ENCODE measurements at places on chromosomes 1 and 21.

GRCh38 chr1:86477682-86478081 lies 9.0 kb downstream of the CLCA1 start:
- no peak for DNase-seq

GRCh38 chr1:100624886-100625610 lies 87.1 kb downstream of the GPR88 start:
- DNase-seq, result no peak

- no peak for DNase-seq
Measured at GRCh38 chr1:63847308-63847910, 73.6 kb downstream of the ROR1 start.

- no peak for DNase-seq
Measured at GRCh38 chr1:115702959-115703358, 61.2 kb downstream of the VANGL1 start.

- no peak for DNase-seq
Measured at GRCh38 chr1:224662870-224663269, 46.8 kb downstream of the CNIH3 start.

DNA sequence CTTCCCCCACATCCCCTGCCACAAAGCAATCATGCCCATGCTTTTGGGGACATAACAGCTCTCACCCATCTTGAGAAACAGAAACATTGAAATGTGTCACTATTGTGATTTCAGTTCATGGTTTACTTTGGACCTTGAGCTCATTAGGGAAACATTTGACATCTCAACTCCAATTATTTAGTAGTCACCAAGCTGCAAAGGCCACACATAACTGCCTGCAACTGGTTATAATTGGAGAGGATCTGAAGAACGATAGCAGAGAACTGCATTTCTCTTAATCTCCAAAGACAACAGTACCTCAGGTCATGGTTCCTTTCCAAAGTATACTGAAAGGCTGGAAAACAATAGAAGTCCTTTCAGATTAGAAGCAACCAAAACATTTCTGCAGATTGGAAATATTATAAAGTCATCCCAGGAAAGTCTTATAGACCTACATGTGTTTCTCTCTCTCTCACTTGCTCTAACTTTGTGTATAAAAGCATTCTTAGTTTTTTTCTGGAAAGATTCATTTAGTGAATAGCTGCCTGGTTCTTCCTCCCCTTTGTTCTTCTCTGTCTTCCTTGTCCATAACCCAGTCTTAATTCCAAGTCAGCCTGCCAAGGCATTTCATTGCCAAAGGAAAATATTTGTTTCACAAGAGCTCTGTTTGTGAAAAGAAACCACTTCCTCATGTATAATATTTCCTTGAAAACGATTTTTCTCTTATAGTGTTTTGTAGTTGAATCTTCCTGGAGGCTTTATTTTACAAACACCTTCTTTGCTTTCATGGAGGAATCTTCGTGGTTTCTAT lies 426.8 kb downstream of the ADGRL2 start:
- peak; percentile 8 for DNase-seq

GRCh38 chr1:202184750-202185460 lies 8.7 kb upstream of the LGR6 start:
- peak; percentile 76 for DNase-seq

GRCh38 chr1:238457610-238458009 lies 566.9 kb upstream of the ZP4 start:
- DNase-seq, result no peak

GRCh38 chr1:168726281-168726680 lies 2.7 kb downstream of the DPT start:
- DNase-seq, result no peak

- DNase-seq, result no peak
Measured at GRCh38 chr1:91765880-91766443, 120.0 kb downstream of the TGFBR3 start.

- no peak for DNase-seq
Measured at GRCh38 chr1:100423832-100424337, 71.6 kb downstream of the CDC14A start.

- DNase-seq, result peak; percentile 52
Measured at GRCh38 chr1:7808253-7808844, 24.3 kb downstream of the PER3 start.

DNA sequence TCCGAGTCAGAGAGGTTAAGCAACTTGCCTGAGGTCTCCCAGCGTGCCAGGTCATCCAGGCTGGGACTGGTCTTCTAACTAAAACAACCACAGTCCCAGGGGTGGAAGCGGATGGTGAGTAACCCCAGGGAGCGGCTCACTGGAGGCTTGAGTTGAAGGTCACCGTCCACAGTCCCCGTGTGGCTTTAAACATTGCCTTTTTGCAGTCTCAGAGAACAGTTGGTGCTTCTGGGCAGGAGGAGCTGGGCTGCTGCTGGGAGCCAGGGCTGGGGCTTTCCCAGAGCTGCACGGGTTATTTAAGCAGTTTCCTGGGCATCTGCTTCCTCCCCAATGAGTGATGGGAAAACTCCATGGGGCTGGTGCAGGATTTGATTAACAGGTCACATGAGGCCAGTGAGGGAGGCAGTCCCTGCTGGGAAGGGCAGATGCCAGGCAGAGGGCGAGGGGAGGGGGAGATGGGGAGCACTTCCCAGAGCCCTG lies 12.3 kb downstream of the ARHGEF10L start:
- peak; percentile 68 for DNase-seq

Measured in AG10803 (cell line).